Brain pericyte (primary cell): ENCODE measurements at places on chromosomes 3 and 15.

DNA sequence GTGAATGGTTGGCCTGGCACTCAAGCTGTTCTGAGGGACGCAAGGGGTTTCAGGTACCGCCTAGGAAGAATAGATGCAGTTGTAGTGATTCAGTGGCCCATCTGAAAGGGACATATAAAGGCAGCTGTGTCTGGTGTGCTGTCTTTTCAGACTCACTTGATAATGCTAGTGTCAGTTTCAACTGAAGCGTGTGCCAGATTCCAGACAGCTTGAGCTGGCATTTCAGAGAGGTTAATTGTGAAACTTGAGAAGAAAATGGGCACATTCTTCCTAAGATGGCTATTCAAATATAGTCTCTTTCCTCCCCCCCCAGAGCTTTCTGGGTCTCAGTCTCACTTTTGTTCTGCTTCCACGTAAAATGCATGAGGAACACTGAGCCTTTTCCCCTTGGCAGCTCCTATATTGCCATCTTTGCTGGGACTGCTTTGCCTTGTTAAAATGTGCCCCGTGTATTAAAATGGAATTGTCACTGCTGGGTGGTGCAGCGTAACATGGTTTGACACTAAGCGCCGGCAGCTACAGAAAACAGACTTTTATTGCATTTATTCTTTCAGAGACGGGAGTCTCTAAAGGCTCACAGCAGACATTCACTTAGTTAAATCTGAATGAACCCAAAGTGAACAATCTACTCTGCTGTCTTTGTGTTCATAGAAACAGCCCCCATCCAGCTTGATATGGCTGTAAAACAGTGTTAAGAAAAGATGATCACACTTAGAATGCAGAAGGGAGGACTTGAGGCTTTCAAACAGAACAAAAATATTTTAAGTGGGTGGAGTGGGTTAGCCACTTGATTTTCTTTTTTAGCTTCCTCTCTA, 478.7 kb downstream of the RBMS3 start:
- DNase-seq = no peak

- no peak for DNase-seq
These were observed 244.4 kb downstream of the ZBTB20 start for GRCh38 chr3:114902691-114903101.

DNA sequence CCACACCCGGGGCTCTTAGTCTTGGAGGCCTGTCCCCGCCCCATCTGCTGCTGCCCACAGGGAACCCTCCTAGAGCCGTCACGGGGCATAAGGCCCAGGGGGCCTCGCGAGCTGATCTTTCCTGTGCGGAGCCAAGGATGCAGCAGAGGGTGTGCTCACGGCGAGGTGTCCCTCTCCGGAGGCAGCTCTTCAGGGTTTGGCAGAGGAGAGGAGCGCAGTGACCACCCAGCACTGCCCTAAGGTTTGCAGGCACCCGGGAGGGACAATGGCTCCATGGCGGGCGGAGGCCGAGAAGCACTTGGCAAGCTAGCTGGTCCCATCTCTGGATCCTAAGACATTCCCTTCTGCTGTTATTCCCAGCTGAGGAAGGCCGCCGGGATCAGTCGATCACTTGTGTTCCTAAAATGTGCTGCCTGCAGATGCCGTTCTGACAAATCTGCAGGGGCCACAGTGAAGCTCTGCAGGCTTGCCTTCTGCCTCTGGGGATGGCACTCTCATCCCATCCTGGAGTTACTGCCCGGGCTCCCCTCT, 47.4 kb upstream of the PCSK6 start:
- DNase-seq = no peak

DNA sequence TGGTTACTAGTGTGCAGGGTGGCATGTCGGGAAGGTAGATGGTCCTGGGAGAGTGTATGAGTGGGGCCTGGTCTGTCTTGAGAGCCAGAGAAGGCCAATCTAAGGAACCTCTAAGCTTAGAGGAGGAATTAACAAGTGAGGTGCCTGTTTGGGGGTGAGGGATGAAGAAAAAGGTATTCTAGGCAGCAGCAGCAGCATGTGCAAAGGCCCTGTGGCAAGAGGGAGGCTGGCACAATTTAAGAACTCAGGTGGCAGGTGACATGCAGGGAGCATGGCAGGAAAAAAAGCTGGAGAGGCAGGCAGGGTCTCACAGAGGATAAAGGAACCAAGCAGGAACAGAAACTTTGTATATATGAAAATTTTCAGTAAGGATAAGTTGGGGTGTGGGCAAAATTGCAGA, 51.2 kb downstream of the SPSB4 start:
- no peak for DNase-seq

DNA sequence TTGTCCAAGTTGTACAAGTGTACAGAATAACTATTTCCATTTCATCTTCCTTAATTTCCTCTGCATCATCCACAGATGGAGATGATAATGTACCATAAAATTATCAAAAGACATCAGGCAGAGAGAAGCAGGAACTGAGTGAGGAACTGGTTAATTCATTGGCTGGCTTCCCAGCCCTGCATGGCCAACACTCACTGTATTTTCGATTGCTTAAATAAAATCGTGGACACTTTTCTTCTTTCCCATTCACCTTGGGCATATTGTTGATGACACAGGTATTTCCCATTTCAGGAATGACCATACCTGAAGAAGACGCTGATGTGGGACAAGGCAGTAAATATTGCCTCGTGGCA, 144.2 kb upstream of the ABHD17C start:
- no peak for DNase-seq

DNA sequence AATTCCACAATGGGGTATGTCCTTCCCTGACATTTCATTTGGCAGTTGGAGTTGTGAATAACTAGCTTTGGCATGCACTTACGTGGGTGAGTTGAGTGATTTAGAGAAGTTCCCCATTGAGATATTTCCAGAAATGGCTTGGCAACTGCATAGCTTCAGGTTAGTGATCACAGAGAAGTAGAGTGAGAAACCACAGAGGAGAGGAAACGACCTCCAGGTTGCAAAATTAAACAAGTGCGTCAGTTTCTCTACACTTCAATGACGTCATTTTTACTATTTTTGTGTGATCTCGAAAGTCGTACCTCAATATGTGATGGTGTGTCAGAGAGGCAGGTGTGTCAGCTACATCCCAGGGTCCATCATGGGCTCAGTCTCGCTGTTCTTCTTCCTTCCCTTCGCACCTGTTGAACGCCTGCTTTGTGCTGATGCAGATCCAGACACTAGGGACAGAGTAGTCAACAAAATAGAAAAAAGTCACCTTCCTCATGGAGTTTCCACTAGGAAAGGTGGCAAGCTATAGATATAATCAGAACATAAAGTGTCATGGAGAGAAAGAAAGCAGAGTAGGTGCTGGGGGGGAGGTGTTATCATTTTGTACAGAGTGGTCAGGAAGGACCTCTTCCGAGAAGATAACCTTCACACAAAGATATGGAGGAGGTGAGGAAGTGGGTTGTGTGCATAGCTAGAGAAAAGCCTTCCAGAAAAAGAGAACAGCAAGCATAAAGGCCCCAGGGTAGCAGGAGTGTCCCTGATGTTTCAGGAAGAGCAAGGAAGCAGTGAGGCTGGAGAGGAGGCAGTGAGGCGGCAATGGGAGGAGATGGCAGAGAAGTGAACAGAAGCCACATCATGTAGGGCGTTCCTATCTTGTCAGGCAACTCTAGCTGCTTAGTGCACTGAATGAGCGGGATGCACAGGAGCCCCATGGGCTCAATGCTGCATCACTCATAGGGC, 75.6 kb downstream of the MCTP2 start:
- DNase-seq = no peak
